HepG2 (cell line): ENCODE measurements at places on chromosomes 6 and 20.

DNA sequence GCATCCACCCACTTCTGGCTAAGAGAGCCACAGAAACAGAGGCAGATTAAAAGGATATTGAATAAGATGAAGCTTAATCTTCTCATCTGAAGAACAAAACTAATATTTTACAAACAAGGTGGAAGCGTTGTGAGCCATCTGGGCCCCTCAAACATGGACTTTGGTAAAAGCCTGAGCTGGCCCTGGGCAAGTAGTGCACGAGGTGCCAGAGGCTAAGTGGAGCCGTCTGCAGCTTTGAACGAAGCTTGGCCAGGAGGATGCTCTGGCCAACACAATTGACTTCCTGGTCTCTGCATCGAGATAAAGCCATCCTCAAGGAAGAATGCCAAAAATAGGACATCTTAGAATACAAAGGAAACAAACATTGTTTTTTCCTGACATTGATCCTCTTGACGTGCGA, 53.2 kb upstream of the PLEKHG1 start:
- DNase-seq, result no peak

DNA sequence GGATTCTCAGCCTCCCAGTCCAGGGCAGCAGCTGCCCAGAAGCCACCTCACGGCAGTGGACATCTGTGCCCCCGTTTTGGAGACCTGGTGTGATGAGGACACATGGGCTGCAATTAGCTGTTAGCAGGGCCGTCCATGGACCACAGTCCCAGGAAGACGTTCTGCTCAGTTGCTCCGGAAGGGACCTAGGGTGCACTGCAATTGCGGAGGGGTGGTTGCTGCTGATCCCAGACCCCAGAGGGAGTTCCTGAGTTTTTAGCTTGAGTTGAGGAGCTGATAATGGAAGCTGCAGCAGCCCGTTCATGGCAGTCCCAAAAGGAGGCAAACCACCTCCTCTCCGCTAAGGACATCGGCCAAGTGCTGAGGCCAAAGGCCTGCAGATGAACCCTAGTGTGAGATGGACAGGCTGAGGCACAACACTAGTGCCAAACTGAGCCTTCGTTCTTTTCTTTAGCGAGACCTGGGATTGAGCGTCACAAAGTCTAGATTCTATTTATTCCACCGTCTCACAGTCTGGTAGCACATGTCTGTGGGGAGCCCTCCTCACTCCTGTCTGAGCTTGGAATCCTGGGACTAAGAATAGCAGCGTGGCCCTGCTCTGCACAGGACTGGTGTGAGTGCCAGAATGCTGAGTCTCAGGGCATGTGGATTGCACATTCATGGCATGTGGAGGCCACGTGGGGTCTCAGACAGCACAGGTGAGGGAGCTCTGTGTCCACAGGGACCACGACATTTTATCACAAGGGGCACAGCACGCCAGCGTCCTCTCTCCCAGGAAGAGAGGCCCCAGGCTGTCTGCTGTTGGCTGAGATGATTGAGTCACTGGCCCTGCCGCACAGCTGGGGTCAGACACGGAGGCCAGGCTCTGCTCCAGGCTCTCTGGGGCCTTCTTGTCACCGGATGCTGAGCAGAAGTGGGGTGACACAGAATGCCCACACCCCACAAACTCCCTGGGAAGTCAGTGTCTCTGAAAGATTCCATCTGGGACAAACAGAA, 113.4 kb downstream of the PSMB1 start:
- no peak for DNase-seq

DNA sequence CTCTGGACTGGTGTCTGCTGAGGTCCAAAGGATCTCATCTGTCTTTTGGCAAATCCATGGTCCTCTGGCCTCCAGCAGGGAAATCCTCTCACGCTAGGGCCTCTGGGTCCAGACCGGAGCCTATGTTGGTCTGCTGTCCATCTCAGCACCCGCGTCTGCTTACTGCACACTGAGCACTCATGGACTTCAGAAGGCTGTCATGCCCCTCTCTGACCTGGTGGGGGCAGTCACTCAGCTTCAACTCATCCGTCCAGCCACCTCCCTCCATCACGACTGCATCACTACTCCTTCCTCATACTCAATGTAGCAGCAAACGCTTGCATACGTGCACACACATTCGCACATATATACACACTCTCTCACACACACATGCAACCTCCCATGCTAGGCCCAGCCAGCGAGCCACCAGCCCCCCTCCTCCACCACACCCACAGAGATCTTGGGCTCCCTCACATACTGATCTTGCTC, 33.3 kb downstream of the GABRR2 start:
- DNase-seq, result peak; percentile 44

GRCh38 chr6:56913285-56914074, 41.4 kb upstream of the BEND6 start:
- no peak for DNase-seq

- no peak for DNase-seq
Measured at GRCh38 chr20:9353180-9353915, 161.0 kb upstream of the LAMP5 start.

GRCh38 chr6:122063076-122063475, 336.4 kb upstream of the HSF2 start:
- no peak for DNase-seq

GRCh38 chr20:58511364-58511763, 3.8 kb downstream of the APCDD1L start:
- DNase-seq, result no peak

DNA sequence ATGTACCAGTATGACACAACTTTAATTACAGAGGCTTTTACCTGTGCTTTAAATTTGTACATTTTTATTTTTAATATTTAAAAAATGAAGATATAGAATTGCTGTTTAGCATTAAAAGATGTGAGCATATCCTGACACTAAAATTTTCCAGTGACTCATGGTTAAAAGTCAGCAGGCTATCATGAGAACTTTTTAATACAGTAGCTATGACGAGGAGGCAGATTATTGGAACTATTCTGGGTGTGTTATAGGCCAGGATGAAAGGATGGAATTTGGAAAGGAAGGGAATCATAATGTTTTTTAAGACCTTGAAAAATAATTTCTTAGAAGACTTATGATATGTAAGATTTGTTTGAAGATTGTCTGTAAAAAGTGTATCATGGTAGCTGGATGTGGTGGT, 91.0 kb downstream of the GFRA4 start:
- no peak for DNase-seq

- DNase-seq, result no peak
Measured at GRCh38 chr6:8278562-8278961, 156.8 kb downstream of the SLC35B3 start.

DNA sequence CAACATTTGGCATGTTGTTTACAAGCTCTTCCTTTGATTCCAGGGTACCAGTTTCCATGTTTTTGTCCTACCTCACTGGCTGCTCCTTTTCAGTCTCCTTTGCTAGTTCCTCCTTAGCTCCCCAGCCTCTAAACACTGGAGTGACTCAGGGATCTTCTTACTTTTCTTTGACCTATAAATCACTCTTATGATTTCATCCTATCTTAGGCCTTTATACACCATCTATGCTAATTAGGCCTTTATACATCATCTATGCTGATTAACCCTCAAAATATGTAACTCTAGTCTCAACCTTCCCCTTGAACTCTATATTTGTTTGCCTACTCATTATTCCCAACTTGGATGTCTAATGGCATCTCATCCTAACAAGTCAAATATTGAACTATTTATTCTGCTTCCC, 9.5 kb downstream of the TMEM30A start:
- peak; percentile 20 for DNase-seq

GRCh38 chr6:158954753-158955152, 45.2 kb downstream of the RSPH3 start:
- DNase-seq, result no peak

DNA sequence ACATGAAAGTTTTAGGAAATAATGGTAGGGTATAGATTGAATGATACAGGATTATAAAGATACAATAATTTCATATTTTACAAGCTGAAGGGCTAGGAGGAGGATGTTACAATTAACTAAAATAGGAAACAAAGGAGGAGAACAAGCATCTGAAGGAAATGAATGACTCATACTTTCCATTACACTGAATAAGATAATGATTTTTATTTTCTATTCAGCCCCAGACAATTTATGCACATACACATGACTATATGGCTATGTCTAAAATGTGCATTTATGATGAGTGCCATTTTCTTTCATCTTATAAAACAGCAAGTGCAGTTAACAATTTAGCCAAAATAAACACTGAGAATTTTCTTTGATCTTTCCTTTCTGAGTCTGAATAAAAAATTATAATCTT, 994.6 kb upstream of the ADGRB3 start:
- DNase-seq, result no peak

DNA sequence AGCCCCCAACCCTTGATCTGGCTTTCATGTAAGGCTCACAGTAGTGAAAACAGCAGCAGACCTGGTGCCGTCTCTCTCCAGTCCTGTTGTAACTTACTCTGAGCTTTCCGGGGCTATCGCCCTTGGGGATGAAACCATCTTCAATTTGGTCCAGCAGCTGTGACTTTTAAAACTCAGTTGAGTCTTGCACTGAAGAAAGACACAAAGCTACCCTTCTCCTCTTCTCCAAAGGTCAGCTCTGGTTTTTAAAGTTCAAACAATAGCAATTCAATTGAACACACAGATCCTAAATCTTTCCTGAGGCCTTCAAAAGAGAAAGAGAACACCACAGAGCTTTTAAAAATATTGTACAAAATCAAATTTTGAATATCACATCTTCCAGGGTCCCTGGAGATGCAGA, 83.5 kb downstream of the SNX5 start:
- DNase-seq, result no peak

DNA sequence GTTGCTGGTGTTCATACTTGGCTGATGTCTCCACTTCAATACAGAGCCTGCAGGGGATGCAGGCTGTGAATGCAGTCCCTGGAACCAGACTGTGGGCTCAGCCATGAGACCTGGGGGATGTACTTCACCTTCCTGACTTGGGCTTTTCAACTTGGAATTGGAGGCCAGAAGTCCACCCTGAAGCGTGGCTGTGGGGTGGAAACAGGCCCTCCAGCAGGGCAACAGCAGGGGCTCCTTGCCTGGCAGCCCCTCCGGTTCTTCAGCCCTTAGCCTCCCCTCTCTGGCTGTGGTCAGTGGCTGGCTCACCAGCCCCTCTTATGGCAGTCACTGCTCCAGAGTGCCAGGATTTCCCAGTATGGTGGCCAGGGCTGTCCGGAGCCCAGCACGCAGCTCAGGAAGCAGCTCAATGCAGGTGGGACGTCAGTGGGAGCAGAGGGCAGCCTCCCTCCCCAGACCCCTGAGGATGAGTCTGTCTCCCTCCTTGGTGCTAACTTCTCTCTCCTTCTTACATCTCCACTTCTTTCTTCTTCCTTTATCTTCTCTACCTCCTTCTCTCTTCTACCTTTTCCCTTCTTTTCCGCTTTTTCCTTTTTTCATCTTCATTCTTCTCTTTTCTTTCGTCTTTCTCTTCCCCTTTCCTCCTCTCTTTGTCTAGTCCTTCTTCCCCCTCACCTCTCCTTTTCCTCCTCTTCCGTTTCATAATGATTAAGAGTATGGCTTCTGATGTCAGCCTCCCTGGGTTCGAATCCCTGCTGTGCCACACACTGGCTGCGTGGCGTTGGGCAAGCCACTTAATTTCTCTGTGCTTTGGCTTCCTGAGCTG, 45.3 kb downstream of the SLC52A3 start:
- DNase-seq, result no peak

- peak; percentile 94 for DNase-seq
Measured at GRCh38 chr20:62952373-62952967, at the start of gene SLC17A9. Gene SLC17A9 (plus strand): TSS chr20:62952709. CDS start chr20:62952831, 122 bp downstream.

DNA sequence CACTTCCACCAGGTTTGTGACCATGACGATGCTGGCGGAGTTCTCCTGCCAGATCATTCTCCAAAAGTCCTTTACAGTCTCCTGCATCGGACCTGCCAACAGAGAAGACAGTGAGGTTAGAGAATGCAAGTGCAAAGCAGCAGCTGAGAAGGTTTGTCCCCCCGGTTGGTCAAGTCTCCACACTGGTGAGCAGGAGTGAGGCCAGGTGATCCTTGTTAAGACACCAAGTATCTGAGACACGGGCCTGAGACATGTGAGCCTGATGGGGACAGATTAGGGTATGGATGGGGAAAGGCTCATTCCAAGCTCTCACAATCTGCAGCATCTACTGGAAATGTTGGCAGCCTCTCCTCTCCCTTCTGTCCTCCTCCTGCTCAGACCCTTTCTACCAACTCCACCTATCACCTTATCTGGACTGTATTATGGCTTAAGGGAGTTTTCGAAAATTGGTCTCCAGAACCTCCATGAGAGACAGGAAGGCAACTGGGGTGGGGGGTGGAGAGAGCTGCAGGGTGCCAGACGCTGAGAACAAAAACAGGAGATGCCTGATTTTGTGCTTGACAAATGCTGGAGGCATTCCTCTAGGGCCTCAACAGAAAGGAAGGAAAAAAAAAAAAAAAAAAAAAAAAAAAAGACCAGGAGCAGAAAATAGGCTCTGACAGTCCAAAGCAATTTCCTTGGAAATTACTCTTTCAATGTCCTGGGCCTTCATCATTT, 500.4 kb upstream of the CHD6 start:
- no peak for DNase-seq

- no peak for DNase-seq
Measured at GRCh38 chr20:63522091-63522868, 1.7 kb downstream of the PPDPF start.

- peak; percentile 55 for DNase-seq
Measured at GRCh38 chr6:88982720-88983119, 19.3 kb upstream of the RNGTT start.

DNA sequence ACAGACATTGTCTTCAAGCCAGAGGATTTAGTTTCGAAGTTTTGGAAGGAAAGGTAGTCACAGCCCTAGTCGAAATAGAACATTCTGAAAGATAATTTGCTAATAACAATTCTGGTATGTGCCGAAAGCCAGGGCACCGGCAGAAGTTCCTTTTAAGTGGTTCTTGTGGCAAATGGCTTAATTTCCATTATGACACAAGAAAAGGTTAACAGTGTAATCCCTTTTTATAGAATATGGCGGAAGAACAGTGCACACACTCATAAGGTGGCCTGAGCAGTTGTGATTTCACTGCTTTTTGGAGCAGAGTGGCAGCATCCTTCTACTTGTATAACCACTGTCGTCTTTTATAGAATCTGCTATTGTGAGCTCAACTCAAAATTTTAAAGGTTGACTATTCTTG, 152.4 kb downstream of the SASH1 start:
- DNase-seq, result no peak

GRCh38 chr6:90483116-90483839, 103.6 kb downstream of the MAP3K7 start:
- DNase-seq, result no peak

DNA sequence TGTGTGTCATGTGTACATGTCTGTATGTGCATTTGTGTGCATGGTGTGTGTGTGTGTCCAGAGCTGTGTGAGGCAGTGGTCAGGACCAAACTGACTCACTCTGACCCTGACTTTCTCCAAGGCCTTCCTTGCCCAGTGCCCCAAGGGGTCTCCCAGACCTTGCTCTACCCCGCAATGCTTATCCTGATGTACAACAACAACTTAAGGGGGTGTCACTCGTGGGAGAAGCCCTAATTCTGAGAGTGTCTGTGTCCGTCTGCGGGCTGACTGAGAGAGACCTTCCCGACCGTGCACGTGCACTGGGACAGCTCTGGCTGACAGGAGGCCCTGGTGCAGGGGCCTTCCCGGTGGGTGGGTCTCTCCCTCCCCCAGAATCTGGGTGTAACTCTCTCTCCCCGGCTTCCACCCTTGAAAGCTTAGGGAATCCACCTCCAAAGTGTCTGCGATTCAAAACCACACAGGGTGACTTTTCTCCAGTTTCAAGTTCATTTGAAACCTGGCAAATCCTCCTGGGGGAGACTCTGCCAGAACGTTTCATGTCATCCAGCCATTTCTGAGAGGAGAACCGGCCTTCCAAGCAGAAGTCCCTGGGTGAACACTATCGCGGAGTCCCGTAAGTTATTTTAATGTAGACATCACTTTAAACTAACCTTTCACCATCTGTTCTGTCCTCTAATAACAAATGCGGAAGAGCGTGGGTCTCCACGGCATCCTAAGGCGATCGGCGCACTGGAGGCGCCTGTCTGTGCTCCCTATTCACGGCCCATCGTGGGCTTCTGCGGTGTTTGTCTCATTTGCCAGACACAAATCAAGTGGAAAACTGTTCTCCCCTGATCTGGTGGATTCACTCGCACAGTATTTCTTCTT, 225.5 kb downstream of the TAF4 start:
- DNase-seq, result no peak
